ENCODE measurements at places on chromosomes 12 and 14.

DNA sequence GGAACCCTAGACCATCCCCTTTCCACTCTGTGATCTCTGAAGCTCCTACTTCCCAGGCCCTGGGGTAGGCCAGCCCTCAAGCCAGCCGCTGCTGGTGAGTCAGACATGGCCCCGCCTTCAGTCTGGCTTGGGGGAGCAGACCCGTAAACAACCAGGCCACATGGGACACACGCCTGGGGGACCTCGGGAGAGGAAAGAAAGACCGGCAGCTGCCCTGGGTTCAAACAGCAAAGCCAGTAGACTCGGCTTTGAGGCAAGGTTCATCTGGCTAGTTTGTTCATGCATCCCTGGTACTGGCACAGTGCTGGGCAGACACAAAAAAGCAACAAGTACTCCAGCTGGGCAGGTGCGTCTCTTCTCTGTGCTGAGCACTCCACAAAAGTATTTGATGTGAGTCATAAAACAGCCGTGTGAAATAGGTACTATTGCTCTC, 101.9 kb downstream of the SETD3 start:
- DNase-seq = no peak

DNA sequence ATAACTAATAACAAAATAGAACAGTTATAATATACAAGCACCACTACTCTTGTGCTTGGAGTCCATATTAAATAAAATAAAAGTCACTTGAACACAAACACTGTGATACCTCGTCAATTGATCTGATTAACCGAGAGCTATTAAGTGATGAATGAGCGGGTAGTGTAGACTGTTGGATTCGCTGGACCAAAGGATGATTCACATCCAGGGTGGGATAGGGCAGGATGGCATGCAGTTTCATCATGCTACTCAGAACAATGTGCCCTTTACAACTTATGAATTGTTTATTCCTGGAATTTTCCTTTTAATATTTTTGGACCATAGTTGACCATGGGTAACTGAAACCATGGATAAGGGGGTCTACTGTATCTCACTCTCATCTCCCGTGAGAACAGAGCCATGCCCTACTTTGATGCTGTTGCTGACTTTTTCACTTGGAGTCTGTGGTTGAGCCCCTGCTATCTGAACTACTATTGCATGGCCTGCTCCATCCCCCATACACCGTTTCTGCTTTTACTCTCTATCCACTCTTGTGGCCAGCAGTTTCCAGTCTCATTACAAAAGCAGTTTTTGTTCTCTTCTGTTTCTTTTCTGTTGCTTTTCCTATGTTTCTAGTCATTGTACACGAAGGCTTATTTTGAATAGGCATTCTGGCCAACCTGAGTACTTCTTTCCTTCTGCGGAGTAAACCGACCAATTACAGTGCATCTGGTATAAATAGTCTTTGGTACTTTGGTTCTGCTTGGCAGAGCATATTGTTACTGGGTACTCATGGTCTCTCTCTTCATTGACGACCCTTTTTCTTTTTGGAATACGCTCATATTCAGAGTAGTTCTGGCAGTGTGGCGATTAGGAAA, 12.2 kb downstream of the TMTC2 start:
- no peak for DNase-seq

- no peak for DNase-seq
These were observed 4.2 kb downstream of the TGFB3 start for GRCh38 chr14:75977582-75977943.

DNA sequence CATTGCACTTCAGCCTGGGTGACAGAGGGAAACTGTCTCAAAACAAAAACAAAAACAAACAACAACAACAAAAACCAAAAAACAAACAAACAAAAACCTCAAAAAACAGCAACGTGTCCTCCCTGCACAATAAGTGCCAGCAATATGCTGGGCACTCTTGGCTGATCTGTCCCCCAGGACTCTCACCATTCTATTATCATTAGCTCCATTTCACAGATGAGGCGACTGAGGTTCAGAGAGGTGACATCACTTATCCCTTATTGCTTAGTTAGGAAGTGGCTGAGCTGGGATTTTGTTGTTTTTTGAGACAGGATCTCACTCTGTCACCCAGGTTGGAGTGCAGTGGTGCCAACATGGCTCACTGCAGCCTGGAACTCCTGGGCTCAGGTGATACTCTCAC, 33.0 kb upstream of the CCDC63 start:
- no peak for DNase-seq

DNA sequence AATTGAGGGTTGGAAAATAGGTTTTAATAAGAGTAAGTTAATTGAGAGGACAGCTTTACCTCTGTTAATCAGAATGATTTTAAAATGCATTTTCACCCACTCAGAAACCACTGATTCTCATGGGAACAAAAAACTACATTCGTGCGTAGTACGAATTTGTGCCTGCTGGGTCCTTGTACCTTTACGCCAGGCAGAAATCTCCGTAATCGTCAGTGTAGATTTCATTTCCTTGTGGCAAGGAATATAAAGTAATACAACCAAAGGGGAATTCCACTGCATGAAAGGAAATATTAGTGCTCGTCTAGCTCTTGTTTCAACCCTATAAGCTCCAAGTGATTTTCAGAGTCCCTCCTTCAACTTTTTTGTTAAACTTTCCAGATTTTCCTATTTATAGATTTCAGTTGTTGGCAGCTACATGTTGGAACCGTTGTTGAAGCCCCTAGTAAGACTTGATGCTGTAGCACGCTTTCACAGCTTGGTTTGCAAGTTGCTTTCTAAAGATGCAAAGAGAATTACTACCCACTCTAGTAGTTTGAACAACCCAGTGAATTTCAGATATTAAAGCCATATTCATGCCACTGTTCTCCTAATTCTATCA, 90.6 kb downstream of the ETV6 start:
- no peak for DNase-seq

GRCh38 chr14:89564286-89564957, 147.4 kb upstream of the FOXN3 start:
- DNase-seq = no peak

DNA sequence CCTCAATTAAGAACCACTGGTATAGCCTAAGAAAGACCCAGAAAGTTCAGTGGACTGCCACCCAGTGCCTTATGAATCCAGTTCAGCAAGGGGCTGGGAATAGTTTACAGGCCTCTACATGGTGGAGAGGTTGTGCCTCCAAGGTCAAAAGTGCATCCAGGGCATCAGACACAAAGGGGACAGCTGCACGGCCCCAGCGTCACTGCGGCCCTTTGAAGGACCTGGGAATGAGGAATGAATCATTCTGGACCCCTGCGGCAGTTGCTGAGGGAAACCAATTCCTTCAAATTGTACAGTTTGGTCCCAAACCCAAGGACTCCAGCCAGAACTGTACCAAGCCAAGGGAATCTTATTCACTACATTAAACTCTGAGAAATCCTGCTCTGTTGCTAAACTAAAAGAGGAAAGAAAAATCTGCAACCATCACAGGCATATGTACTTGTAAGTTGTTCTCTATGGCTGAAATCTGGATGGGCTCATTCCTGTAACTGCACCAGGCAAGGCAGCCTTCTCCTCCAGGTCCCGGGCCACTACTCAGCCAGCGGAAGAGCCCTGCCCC, 10.9 kb upstream of the NGB start:
- no peak for DNase-seq

DNA sequence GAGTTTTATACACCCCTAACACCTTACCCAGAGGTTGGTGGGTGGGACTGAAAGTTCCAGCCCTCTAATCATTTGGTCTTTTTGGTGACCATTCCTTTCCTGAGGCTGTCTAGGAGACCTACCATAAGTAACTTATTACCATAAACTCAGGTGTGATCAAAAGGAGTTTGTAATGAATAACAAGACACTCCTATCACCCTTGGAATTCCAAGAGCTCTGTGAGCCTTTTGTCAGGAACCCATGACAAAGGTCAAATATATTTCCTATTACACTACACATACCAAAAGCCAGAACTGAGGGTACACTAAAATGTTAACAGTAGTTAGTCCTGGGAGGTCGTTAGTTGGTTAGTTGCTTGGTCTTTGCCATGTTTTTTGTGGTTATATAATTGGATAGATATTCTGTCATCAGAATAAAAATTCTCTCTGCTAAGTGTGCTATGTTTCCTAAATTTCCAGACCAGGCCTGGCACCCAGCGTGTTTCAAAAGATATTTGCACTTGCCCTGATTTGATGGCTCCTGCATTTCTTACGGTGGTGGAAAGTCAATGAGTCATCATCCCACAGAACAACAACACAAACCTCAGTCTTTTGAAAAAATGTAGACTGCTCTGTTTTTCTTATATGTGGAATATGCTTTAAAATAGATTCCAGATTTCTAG, 27.0 kb upstream of the AKAP5 start:
- no peak for DNase-seq

DNA sequence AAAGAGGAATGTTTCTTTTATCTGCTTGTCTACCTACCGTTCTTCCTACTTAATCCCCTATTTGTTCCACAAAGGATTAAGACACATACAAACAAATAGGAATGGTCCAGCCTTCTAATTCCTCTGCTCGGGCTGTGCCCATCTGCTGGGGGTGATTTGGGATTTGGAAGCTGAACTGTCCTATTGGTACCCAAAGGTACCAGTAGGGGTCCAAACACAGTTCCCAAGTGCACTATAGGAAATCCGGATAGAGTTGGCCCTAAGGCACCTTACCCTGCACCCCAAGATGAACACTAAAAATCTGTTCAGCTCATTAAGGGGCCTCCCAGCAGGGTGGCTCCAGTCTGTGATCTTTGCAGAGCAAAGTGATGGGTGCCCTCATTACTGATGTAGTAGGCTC, 566.9 kb downstream of the NRXN3 start:
- no peak for DNase-seq

GRCh38 chr12:103680591-103681141, 93.6 kb downstream of the STAB2 start:
- no peak for DNase-seq

- no peak for DNase-seq
These were observed 787.7 kb upstream of the TMEM132C start for GRCh38 chr12:127479256-127479655.

Data from activated CD8-positive, alpha-beta memory T cell treated with anti-CD3 and anti-CD28 coated beads for 4 hours (primary cell).